ENCODE measurements at places on chromosomes 11 and 22.

DNA sequence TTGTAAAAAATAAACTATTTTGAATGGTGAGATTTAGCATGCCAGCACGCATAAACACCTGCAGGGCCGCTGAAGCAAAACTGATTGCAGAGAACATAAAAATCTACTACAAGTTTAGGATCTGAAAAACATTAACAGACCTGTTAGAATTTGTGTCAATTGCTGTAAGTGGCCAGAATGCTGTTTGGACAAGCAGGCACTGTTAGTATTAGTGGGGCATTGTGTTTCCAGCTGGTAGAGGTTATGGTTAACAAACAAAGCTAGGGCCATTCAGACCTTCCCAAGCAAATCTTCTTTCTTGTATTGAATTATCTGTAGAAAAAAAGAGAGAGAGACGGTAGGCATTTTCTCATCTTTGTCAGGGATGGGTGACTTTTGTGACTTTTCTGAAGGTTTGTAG is 57.6 kb upstream of the OLFML1 start:
- DNase-seq, result no peak

DNA sequence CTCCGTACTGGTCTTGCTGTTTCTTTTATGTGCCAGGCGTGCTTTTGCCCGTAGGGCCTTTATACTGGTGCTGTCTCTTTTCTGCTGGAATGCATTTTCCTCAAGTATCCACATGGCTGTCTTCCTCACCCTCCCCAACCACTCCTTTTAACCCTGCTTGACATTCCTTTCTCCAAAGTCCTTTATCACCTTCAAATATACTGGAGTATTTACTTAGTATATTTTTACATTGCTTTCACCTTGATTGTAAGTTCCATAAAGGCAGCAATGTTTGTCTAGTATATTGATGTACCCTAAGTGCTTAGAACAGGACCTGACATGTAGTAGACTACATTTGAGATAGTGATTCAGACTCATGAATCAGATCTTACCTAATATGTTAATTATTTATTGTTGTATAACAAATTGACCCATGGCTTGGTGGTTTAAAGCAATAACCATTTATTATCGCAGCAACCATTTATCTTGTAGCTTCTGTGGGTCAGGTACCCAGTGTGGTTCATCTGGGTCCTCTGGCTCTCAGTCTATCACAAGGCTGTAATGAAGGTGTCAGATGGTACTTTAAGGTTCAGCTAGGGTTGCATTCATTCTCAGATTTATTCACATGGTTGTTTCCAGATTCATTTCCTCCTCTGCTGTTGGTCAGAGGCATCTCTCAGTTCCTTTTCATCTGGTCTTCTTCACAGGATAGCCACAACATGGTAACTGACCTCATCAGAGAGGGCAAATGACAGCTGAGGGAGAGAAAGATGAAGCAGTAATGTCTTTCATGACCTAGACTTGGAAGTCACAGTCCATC is 34.2 kb downstream of the DDX10 start:
- no peak for DNase-seq

DNA sequence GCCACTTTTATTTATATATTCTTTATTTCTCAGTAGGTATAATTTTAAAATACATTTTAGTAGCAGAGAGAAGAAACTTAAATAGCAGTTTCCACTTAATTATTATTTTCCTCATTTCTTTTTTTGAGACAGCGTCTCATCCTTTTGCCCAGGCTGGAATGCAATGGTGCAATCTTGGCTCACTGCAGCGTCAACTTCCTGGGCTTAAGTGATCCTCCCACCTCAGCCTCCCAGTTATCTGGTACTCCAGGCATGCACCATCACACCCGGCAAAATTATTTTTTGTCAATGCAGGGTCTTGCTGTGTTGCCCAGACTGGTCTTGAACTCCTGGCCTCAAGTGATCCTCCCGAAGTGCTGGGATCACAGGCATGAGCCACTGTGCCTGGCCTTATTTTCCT is 38.3 kb downstream of the ATG13 start:
- no peak for DNase-seq

GRCh38 chr11:36069576-36070212 is 125.8 kb downstream of the LDLRAD3 start:
- DNase-seq, result no peak

DNA sequence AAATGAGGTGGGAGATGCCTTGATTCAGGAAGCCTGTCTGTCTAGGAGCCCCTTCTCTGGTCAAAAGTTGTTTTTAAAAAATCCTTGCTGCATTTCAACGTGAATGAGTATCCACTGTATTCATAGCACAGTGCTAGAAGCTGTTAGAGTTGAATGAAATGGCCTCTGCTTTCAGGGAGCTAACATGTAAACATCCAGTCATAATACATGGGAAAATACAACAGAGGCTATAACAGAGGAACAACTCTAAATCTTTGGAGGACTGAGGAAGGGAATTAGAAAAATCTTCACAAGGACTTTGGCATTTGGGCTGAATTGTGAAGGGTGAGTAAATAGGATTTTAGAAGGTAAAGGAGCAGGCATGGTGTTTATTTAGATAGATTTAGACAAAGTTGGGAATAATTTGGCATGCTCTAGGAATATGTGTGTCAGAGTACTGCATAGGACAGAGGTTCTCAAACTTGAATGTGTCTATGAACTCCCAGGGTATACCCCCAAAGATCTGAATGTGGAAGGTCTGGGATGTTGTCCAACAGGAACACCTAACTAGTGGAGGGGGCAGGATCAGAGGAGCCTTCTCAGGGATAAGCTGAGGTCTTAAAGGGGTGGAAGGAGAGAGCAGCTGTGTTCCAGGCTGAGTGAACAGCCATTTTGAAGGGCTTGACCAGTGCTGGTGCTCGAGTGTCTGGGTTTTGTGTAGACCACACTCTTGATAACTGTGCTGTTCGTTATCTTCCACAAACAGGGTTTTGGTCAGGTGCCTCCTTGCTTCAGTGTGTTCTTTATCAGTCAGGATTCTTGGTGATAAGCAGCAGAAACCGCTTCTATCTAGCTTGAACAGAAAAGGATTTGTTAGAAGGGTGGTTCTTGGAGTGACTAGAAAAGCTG is 12.7 kb downstream of the SREBF2 start:
- DNase-seq, result no peak

DNA sequence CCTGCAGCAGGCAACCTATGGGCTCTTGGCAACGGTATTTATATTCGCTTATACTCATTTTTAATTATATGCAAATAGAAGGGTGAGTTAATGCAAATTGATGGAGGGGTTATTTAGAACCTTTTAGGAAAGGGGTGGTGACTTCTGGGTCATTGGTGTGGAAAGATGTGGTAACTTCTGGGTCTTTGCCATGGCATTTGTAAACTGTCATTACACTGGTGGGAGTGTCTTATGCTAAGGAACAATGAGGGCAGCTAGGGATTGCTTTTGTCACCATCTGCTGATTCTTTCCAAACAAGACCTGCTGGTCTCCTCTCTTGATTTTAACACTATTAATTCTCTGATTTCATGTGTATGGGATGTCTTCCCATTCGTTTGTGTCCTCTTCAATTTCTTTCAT is 11.7 kb upstream of the KAT5 start:
- no peak for DNase-seq

DNA sequence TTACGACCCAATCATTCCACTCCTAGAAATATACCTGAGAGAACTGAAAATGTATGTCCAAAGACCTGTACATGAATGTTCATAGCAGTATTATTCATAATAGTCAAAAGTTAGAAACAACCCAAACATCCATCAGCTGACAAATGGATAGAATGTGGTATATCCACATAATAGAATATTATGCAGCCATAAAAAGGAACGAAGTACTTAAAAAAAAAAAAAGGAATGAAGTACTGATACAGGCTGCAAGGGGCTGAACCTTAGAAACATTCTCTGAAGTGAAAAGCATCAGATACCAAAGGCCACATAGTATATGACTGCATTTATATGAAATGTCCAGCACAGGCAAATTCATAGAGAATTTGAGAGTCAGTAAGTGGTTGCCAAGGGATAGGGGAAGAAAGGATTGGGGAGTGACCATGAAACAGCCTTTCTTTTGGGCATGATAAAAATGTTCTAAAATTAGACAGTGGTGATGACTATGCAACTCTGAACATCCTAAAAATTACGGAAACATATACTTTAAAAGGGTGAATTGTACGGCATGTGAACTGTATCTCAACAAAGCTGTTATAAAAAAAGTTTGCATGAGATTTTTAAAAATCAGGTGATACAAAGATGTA is 1.8 kb downstream of the TPST2 start:
- DNase-seq, result peak; percentile 55

DNA sequence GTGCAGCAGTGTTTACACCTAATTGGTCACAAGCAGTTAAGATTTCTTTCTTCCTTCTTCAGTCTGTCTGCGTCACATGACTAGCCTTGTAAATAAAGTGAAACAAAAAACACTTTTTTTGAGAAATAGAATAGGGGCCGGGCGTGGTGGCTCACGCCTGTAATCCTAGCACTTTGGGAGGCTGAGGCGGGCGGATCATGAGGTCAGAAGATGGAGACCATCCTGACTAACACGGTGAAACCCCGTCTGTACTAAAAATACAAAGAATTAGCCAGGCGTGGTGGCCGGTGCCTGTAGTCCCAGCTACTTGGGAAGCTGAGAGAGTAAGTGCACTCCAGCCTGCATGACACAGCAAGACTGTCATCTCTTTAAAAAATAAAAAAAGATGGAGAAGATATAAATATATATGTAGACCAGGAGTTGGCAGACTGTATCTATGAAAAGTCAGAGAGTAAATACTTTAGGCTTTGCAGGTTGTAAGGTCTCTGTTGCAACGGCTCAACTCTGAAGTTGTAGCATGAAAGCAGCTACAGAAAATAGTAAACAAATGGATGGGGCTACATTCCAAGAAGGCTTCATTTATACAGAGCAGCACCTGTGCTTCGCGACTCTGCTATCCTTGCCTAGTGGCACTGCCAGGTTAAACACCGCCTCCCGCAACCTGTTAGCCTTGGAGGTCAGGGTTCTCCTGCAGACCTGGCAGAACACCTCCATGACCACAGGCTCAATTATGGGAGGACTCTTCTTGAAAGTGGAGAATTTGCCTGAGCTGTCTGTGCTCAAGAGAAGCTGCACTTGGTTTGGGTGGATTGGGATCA is 55.9 kb downstream of the PPP6R2 start:
- no peak for DNase-seq

DNA sequence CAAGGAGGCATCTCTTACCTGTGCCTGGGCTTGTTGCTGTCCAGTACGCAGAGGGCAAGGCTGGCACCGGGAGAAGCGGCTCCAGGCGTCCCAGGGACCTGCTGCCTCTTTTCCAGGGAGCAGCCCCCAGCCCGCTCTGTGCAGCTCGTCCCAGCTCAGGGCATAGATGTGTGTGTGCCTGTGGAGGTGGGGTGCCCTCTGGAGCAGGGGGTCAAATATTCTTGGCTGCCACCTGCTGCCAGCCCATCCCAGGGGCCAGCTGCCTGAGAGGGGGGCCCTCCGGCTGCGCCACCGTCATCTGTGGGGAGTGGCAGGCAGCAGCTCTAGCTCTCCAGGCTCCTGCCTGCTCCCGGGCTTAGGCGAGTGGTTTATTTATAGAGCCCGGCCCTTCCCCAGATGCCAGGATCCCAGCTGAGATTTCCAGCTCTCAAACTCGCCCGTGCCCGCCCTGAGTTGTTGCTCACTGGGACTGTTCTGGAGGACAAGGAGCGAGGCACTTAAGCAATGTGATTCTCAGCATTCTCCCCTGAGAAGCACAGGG is 87.5 kb downstream of the RTL6 start:
- DNase-seq, result no peak

GRCh38 chr11:129143335-129143734 is 48.8 kb downstream of the ARHGAP32 start:
- peak; percentile 98 for DNase-seq

DNA sequence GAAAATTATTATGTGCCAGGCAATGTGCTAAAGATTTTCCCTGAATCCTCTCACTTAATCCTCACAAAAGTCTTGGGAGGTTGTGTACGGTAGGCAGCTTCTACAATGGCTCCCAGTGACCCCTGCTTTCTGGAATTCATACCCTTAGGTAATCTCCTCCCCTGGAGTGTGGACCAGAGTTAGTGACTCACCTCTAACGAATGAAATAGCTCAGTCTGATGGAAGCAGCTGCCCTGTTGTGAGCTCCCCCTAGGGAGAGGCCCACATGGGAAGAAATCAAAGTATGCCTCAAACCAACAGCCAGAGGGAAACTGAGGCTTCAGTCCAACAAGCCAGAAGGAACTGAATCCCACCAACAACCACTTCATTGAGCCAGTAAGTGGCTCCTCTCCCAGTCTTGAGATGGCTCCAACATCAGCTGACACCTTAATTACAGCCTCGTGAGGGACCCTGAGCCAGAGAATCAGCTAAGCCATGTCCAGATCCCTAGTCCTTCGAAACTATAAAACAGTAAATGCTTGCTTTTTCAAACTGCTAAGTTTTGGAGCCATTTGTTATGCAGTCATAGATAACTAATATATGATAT is 98.9 kb upstream of the ISX start:
- DNase-seq, result peak; percentile 81

- no peak for DNase-seq
Measured at GRCh38 chr22:44628835-44629234, 73.2 kb upstream of the PRR5 start.

GRCh38 chr11:76228071-76228874 is 22.0 kb upstream of the WNT11 start:
- no peak for DNase-seq

GRCh38 chr22:31139866-31140716 is at the start of gene PLA2G3:
PLA2G3 (minus strand) TSS chr22:31140508; CDS start chr22:31140354, 154 bp downstream.
- DNase-seq, result peak; percentile 34

DNA sequence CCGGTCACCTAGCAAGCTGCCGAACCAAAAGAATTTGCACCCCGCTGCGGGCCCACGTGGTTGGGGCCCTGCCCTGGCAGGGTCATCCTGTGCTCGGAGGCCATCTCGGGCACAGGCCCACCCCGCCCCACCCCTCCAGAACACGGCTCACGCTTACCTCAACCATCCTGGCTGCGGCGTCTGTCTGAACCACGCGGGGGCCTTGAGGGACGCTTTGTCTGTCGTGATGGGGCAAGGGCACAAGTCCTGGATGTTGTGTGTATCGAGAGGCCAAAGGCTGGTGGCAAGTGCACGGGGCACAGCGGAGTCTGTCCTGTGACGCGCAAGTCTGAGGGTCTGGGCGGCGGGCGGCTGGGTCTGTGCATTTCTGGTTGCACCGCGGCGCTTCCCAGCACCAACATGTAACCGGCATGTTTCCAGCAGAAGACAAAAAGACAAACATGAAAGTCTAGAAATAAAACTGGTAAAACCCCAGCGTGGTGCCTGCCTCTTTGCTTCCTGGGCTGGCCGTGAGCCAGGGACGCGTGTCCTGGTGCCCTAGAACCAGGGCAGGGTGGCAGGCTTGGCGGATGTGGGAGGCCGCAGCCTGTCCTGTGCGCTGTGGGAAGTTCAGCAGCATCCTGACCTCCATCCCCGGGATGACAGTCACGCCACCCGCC is 13.2 kb downstream of the CCND1 start:
- DNase-seq, result no peak
